Globus pallidus (tissue), 1 donor: ENCODE measurements at places on chromosomes 1 and 21.
A peak's percentile ranks its signal among the peaks of the same experiment; 100 is the strongest.

- DNase-seq: no peak
Measured at GRCh38 chr1:58576727-58577653, at the start of gene TACSTD2. Gene TACSTD2 (minus strand): TSS chr1:58577252. CDS start chr1:58577156, 96 bp downstream.

GRCh38 chr1:33377756-33378155, 53.1 kb downstream of the PHC2 start:
- no peak for DNase-seq

DNA sequence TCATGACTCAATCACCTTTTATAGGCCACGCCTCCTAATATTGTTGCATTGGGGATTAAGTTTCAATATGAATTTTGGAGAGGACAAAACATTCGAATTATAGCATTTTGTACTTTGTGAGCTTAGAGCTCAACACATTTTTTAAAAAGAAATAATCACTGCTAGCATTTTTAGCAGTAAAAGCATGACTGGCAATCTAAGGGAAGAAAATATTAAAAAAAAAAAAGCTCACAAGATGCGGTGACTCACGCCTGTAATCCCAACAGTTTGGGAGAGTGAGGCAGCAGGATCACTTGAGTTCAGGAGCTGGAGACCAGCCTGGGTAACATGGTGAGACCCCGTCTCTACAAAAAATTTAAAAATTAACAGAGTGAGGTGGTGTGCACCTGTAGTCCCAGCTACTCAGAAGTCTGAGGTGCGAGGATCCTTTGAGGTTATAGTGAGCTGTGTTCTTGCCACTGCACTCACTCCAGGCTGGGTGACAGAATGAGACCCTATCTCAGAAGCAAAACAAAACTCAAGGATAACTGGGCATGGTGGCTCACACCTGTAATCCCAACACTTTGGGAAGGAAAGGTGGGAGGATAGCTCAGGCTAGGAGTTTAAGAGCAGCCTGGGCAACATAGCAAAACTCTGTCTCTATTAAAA, 28.8 kb upstream of the DIPK1A start:
- DNase-seq: no peak

DNA sequence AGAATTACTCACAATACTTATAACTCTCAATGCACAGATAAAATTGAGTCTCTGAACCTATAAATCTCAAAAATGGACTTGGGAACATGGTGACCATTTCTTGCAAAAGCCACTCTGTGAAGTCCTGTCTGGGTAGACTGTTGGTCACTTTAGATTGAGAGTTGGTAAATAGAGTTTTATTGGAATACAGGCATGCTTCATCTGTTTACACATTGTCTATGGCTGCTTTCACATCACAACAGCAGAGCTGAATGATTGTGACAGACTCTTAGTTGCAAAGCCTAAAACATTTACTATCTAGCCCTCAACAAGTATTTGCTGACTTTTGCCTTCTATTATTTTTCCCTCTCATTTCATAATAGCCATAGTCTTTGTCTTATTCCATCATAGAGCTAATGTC, 24.1 kb upstream of the ASPM start:
- DNase-seq: no peak

GRCh38 chr1:85463731-85464496, 1.0 kb downstream of the DDAH1 start:
- DNase-seq: peak; percentile 19
